Stimulated activated CD4-positive, alpha-beta T cell treated with anti-CD3 and anti-CD28 coated beads, Interleukin-1b, Interleukin-23, amount 100 ng/mL, for 1 hour (primary cell): ENCODE measurements at places on chromosomes 13 and 19.

- DNase-seq: no peak
Measured at GRCh38 chr19:3368848-3369336, 2.5 kb downstream of the NFIC start.

GRCh38 chr13:39524795-39525194 is 78.2 kb downstream of the LHFPL6 start:
- DNase-seq: no peak

GRCh38 chr19:13985771-13986347 is 20.3 kb downstream of the RFX1 start:
- no peak for DNase-seq

DNA sequence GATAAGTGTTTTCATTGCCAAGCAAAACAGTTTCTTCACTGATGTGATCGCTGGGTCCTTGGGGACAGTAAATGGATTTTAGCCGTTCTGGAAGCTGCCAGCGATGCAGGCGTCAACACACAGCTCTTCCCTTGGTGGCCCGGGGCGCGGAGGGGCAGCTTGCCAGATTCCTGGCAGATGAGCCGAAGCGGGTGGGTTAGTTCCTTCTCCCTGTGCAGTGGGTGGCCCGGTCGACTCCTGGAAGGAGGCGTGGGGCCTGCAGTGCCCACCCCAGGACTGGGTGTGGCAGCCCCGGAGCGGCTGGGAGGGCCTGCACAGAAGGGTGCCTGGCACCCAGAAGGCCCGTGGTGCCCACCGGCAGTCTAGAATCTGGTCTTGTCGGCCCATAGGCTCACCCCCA is 69.0 kb downstream of the KDM4B start:
- DNase-seq: no peak
